ENCODE measurements at places on chromosomes 7 and 10.

DNA sequence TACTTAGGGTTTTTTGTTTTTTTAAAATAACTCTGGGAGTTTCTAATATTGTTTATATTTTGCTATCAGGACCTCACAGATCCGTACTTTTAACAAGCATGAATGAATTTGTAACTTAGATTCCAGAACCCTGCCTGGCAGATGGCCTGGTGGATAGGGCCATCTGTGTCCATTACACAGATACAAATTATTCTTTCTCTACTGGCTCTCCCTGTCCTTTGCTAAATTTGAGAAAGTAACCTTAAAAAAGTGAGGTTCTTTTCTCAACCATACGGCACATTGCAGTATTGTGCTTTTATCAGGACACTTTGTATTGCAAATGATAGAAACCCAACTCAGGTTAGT lies 26.6 kb downstream of the LCOR start:
- no peak for DNase-seq

- no peak for DNase-seq
These were observed 1344.3 kb upstream of the LRRTM3 start for GRCh38 chr10:65581426-65582026.

DNA sequence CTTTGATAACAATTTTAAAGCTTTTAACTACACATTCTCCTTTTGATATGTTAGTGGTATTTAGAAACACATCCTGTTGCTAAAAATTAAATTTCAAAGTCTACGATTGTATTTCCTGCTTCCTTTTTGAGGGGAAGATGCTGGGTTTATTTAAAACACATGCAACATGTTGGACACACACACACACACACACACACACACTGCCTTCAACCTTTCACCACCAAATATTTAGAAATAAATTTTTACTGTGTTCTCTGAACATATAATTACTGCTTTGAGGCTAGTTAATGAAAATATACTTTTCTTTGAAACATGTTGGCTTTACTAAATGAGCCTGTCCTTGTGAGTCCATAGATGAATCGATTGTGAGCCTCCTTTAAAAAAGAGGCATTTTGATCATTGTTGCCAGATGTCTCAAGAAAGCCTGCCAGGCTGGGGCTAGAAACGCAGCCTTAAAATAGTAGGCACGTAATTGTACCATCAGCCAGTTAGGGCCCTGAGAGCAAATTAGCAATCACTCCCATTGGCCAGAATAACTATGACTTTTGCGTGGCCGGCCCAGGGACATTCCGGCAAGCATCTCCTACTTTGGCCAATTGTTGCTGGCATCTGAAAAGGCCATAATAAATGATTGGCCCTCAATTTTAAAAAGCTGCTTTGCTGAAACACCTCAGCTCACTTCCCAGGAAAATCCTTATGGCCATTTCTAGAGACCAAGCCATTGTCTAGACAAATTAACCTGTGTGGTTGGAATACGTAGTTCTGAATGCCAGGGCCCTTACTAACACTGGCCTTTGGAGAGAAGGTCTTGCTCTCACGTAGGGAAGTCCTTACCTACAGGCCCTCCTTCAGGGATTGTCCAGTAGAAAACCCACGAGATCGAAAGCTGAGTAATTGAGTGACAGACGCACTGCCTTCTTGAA lies 9.9 kb upstream of the TEX36 start:
- no peak for DNase-seq

DNA sequence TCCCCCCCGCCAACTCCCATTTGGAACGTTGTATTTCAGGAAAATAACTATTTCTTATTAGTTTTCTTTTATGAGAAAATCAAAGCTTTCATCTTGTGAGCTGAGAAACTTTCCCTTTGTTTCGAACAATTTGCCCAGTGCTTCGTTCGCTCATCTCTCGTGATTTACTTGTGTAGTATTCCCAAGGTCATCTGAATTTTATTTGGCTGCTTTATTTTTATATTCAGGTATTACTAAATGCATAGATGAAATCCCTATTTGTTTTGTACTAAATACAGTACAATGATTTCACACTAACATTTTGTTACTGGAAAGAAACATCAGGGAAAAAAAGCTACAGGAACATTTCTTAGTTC lies 12.0 kb upstream of the EBLN1 start:
- no peak for DNase-seq

DNA sequence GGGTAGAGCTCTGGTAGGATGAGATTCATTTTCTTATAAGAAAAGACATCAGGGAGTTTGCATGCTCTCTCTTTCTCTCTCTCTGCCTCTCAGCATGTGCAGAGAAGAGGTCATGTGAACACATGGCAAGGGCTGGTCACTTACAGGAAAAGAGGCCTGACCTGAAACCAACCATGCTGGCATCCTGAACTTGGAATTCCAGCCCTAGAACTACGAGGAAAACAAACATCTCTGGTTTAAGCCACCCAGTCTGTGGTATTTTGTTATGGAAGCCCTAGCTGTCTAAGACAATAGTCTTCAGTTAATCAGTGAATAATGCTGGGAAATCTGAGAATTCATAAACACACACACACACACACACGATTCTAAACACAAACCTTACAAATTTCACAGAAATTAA lies 1104.2 kb upstream of the LRRN3 start:
- DNase-seq, result no peak

DNA sequence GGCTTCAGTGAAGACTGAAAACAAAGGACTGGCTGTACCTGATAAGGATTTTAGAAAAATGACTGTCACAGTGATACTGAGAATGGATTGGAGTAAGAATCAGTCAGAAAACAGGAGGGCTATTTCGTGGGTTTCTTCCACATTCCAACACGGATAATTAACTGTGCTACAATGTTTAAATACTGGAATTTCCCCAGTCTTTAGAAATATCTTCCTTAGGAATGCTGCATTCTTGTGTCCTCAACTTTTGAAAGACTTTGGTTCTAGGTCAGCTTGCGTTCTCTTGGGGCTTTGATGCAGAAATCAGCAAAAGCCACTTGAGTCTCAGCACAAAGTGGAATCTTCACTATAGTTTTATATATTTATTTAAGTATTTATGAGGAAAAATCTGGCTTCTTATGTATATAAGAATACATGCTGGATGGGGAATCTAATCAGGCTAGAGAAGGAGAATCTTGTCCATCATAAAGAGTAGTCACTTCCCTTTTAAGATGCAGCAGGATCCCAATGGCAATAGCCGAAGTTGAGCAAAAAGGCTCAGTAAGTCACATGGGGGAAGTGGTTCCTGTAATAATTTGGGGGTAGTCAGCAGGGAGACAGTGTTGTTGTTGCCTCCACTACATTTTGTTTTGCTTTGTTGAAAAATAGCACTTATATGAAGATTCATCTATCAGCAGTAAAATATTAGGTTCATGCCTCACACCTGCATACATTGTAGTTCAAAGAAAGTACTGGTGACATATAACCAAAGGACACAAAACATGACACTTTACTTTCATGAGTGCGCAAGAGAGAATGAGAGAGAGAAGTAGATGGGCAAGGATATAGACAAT lies 86.0 kb downstream of the CH25H start:
- no peak for DNase-seq

DNA sequence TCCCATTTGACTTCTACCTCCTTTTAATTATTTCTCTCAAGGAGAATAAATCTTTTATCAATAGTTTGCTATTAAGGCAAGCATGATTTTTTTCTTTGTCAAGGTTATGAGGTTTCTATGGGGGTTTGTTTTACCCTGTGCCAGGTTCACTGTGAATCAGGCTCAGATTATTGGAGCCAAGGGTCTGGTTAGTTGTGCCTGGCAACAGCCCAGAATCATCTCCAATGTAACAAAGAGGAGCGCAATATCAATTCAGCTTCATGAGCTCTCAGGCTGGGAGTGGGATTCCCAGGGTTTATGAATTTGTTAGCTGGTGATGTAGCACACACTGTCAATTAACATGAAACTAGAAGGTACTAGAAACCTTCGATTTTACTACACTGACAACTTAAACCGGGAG lies 73.2 kb downstream of the AASS start:
- no peak for DNase-seq

GRCh38 chr7:108441392-108441955 lies 14.8 kb downstream of the NRCAM start:
- DNase-seq, result no peak

DNA sequence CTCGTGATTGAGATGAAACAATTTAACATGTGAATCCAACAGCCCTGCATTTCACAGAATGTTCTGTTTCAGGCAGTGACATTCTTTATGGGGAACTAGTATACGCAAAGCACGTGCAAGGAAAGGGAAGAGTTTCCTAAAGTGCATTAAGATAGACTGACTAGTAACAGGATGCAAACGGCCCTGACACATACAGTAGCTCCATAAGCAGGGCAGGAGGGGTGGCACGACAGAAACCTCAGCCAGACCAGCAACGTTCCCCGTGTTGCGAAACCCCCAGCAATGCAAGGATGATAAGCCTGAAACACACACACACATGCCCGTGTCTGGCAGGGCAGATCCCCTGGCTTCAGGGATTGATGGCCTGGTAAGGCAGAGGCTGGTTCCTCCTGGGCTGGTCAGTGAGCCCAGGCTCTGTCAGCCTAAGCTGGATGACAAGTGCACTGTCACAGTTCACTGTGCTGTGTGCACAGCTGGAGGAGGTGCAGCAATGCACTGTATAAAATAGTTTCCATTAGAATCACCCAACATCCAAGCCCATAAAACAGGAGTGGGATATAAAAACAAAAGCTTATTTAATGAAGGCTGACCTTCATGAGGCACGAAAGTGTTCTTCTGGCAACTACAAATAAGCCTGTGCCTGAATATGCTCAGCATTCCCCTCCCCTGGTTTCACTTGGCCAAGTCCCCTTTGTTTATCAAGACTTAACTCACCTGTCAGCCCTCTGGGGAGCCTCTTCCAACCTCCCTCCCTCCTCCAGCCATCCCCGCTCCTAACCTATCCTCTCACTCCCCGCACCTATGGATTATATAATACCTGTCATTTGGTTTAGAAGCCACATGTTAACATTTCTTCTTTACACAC lies 88.8 kb downstream of the GSAP start:
- no peak for DNase-seq

DNA sequence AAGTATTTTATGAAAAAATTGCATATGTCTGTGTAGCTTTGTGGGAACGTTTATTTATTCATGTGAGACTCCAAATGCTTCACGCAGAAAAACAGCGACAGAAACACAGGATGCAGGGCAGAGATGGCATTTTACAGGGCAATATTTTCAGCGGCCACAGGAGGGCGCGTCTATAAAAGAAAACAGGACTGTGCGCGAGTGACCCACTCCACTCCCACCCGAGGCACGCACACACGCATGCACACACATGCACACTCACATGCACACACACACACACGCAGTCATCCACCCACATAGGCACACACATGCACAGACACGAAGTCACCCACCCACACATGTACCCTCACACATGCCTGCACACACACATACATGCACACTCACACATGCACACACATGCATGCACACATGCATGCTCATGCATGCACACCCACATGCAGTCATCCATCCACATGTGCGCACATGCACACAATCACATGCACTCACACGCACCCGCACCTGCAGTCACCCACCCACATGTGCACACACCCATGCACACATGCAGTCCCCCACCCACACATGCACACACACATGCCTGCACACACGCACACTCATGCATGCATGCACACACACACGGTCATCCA lies 96.3 kb downstream of the DNAJB6 start:
- peak; percentile 60 for DNase-seq

GRCh38 chr10:42970451-42971250 lies 106.2 kb upstream of the RET start:
- DNase-seq, result no peak

DNA sequence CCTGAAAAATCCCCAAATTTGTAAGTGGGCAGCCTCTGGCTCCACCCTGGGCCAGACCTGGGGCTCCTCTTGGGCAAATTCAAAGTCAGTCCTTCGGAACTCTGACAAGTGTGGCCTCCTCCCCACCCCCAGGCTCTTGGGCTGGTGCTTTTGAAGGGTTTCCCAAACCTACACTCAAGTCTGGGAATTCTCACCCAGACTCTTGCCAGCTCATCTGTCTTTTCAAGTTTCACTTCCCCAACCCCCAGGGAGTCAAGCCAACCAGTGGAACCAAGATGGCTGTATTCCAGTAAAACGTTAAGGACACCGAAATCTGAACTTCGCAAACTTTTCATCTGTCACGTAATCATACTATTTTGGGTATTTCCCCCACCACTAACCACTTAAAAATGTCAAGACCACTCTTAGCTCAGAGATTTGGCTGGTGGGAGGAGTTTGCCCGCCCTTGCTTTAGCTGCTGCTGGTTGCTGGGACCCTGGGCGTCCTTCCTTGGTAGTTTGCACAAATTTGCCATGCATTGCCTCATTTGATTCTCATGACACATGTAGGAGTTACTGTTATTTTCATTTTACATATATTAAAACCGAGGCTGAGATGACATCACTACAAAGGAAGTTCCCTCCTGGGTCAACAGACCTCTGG lies 1.7 kb upstream of the MYO1G start:
- peak; percentile 68 for DNase-seq

GRCh38 chr10:74766501-74766900 lies 59.9 kb upstream of the KAT6B start:
- no peak for DNase-seq

DNA sequence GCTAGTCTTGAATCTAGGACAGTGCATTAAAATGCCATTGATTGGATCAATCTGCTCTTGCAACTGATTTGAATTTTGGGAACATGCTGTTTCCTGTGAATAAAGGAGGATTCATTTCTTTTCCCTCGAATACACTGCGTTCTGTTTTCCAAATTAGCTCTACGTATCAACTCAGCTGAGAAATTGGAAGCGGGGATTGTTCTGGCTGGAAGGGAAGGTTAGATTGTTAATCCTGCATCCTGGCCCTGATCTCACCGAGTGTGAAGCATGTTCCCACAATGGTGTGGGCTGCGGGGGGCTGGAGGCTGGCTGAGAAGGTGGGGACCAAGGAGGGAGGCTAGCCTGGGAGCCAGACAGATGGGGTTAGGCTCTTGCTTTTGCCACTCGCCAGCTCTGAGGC lies 17.6 kb downstream of the HTRA1 start:
- no peak for DNase-seq

DNA sequence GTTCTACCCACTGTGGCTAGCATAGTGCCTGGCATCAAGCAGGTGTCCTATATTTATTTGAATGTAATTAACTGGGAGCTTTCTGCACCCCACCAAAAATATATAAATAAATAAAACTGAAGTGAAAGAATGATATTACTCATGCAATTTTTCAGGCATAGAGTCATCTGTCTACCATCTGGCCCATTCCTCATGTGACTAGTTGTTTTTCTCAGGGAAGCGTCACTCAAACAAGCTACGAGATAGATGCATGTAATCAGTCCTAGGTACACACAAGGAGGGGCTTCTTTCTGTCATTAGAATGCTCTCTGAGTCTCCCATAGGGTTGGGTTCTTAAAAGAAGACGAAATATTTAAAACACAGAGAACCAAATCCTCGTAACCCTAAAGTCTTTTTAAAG lies 255.5 kb upstream of the KMT2E start:
- DNase-seq, result no peak

- no peak for DNase-seq
These were observed 72.9 kb upstream of the PRLHR start for GRCh38 chr10:118668228-118668952.

DNA sequence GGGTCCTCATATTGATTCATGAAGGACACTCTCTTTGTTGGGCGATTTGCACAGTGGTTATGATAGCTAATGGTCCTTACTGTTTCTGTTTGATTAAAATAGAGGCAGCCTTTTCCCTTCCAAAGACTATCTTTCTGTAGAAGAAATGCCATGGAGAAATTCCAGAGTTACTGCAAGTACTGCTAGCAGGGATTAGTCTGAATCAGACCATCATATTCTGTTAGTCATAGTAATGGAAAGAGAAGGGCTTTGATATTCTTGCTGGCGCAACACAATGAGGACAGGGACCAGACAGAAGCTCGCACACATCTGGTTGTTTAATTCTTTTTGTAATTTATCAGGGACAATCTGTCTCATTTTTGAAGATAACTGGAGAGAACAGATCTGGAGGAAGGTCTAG lies 304.5 kb upstream of the FZD8 start:
- no peak for DNase-seq

All from stimulated activated CD4-positive, alpha-beta T cell treated with anti-CD3 and anti-CD28 coated beads, Interleukin-2, amount 100 ng/mL, for 48 hours (primary cell).